Activated CD8-positive, alpha-beta memory T cell treated with anti-CD3 and anti-CD28 coated beads for 1 hour (primary cell): ENCODE measurements at places on chromosomes 2 and 18.

DNA sequence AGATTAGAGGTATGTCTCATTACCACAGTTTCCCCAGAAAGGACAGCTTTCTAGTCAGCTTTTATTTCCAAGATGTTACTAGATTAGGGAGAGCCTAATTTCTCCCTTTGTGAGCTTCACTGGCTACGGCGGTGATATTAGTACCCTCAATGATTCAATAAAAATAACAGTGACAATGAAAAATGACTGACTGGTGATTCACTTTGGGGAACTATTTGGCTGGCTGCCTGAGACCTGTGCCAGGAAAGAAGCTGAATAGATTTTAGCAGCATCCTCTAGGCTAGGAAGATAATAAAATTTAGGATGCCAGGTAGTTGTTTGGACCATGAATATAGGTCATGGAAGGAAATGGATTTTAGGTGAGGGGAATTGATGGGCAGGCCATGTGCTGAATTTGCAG lies 178.7 kb downstream of the FMNL2 start:
- DNase-seq = no peak

DNA sequence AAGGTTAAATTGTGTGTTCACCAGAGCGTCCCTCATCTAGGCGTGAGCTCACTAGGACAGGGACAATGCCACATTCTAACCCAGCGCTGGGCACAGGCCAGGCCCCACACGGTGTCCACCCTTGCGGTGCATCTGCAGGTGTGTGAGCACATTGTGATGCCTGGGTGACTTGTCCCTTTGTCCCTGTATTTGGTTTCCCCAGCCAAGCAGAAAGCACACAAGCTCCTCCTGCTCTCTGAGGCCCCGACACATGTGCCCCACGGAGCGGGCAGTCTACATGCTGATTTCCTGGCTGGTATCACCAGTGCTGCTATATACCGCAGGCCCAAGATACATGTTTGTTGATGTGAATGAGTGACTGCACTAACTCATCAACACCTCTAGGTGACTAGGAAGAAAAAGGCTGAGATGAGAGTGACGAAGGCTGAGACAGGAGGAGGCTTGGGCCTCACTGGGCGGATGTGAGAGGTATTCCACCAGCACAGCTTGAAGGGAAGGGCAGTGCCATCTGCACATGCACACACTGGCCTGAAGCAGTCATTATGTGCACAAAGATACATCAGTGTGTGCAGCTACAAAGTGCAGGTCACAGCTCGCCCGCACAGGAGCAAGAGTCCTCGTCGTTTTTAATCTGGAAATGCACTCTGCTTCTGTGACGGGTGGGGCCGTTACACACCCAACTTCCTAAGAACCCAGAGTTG lies 205.9 kb downstream of the EIPR1 start:
- DNase-seq = no peak

GRCh38 chr2:135532581-135532980 lies 1.3 kb downstream of the R3HDM1 start:
- DNase-seq = no peak

DNA sequence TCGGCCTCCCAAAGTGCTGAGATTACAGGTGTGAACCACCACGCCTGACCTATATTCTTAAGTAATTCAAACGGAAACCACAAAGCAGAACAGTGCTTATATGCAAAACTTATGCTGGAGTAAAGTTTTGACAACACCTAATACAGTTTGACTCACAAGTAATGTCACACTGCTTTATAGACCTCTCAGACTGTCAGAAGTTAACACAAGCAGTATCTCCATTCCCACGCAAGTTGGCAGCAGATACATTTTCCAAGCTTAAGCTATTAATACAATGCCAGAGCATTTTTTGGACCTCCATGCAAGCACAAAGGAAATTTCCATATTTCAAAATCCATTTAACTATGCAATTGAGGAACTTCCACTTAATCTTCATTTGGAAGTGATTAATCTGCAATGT lies 21.0 kb upstream of the SANBR start:
- no peak for DNase-seq

GRCh38 chr18:68839701-68840100 lies 41.8 kb downstream of the CCDC102B start:
- no peak for DNase-seq

- DNase-seq = no peak
These were observed 533.6 kb upstream of the FSHR start for GRCh38 chr2:49687918-49688317.

DNA sequence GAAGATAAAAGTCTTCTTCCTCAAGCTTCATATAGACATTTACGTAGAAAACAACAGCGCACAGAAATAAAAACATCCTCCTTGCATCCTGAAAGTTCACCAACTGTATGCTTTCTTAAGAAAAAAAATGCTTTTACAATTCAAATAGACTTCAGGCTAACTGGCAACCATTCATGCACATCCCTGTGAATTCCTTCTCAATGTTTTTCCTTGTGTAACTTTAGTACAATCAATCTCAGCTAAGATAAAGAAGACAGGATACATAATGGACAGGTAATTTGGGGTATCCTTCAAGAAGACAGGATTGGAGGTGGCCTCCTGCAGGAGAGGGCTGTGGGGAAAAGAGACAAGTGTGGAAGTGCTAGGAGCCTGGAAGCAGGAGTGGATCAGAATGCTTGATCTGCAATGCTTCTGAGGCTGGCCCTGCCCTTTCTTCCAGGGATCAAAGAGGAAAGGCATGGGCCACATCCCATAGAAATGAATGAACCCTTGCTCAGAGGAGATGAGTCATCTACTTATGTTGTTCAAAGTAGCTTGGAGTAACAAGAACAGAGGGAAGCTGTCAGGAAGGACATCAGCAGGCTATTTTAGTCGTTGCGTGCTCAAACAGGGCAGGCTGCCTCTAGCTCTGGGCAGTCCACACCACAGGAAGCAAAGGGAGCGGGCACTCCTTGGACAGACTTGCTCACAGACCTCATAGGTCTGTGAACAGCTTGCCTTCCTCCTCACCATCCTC lies 126.6 kb downstream of the TMEM131 start:
- DNase-seq = no peak

GRCh38 chr2:239400596-239401066 lies at the start of gene HDAC4:
TSS of gene HDAC4 (minus strand) at chr2:239401020. CDS start at chr2:239352699, 48,321 bp downstream.
- no peak for DNase-seq

- no peak for DNase-seq
These were observed 6.2 kb downstream of the CPS1 start for GRCh38 chr2:210562502-210563080.

- no peak for DNase-seq
These were observed 4.9 kb upstream of the IL1B start for GRCh38 chr2:112841295-112842044.

DNA sequence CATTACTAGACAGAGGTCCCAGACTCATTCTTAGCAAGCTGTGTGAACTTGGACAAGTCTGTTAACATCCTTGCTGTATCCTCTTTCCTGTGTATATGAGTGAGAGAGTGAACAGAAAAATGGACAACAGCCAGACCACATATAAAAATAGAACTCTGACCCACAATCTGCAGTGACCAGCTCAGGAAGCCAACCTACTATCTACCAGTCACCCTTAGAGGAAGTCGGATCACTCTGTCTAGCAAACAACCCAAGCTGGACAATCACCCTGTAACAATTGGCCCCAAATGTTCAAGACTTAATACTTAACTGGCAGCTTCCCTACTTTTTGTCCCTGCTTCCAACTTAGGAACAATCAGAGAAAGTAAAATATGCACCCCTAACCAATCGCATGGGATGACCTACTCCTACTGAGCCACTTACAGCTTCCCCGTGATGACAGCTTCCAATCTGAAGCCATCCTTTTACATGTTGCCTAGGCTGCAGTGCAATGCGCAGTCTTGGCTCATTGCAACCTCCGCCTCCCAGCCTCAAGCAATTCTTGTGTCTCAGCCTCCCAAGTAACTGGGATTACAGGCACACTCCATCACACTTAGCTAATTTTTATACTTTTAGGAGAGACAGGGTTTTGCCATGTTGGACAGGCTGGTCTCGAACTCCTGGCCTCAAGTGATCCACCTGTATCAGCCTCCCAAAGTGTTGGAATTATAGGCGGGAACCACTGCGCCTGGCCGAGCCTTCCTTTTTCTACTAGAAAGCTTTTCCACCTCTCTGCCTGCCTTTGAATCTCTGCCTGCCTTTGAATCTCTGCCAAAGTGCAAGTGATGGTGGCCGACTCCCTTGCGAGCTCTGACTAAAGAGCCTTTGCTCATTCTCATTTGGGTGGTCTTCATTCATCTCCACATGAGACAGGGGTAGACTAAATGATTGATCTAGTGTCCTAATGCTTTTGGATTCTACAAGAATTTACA lies 158.3 kb upstream of the NDUFV2 start:
- no peak for DNase-seq

DNA sequence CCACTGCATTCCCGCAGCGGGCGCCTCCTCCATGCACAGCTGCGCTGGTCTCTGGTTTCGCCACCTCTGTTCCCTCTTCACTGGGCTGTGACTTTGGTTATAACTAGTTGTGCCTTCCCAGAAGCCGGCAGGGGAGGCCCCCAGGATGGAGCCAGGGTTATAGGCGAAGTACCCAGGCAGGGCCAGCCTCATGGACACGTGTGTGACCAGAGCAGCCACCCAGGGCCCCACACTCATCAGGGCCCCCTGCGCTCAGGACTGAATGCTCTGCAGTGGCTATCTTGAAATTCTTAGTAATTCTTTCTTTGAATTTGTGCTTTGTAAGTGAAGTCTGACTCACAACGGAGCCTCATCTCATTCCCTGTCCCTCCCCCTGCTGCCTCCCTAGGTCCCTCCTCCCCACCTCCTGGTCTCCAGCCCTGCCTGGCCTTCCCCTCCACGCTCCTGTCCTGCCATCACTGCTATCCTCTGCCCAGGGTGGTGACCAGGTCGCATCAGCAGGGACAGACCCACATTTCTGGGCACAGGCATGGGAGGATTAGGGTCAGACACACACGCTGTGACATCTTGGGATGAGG lies 38.1 kb upstream of the LBH start:
- DNase-seq = no peak

GRCh38 chr18:21489919-21490495 lies 110.5 kb downstream of the ESCO1 start:
- no peak for DNase-seq

DNA sequence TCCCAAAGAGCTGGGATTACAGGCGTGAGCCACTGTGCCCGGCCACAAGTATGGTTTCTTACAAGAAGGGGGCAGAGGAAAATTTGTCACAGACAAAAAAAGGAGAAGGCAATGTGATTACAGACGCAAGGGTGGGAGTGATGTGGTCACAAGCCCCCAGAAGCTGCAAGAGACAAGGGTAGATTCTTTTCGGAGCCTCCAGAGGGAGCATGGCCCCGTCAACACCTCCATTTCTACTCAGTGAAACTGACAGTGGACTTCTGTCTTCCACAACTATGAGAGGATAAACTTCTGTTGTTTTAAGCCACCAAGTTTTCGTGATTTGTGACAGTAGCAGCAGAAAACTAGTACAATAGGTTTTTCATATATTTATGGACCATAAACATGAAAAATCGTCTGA lies 2.1 kb upstream of the TCF7L1 start:
- DNase-seq = no peak

GRCh38 chr18:11831921-11832320 lies 19.3 kb upstream of the CHMP1B start:
- DNase-seq = no peak

GRCh38 chr2:3488855-3489763 lies 30.2 kb downstream of the ADI1 start:
- DNase-seq = no peak

DNA sequence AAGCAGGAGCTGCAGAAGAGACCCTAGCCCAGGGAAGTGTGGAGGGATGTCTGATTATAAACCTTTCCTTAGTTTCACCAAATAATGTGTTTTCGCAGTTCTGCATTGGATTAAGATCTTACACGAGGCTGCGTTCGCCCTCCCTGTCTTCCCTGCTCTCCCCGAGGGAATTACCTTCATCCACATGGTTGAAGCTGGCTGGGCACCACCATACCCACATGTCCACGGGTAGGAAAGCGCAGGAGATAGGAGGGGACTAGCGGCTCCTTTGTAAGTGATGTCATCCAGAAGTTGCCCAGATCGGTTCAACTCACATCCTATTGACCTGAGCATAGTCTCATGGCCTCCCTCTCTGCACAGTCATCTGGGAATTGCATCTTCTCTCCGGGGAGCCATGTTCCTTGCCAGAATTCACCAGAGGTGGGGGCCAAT lies 1.1 kb downstream of the TTL start:
- no peak for DNase-seq

DNA sequence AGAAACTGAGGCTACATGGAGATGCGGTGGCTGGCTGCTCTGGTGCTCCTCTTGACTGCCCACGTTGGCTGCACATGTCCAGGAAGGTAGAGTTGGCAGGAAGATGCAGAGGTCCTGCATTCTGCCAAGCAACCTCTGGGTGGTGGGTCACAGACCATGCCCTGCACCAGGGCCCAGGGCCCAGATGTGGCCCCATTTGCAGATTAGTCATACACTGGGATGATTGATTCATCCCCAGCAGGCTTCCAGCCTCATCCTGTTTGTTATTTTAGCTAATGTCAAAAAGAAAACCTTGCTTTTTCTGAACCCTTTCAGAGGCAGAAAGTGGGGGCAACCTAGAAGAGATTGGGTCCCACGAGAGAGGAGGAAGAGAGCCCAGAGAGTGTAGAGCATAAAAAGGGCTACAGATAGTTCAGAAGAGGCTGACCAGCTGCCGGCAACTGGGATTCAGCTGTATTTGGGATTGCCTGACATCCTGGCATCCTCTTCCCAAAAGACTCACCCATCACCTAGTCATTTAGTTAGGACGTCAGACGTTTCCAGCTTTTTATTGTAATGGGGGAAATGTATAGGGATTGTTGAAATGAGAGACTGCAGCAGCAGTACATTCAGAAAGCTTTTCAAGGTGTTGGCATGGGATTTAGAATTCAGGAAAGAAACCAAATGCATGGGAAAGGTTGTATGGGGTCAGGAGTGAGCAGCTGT lies 101.9 kb downstream of the CTIF start:
- no peak for DNase-seq

- DNase-seq = no peak
These were observed 244.2 kb upstream of the SALL3 start for GRCh38 chr18:78735131-78736014.

GRCh38 chr2:148614322-148615049 lies 30.1 kb upstream of the EPC2 start:
- DNase-seq = no peak

GRCh38 chr18:31303771-31304170 lies 14.2 kb upstream of the DSG1 start:
- DNase-seq = no peak

DNA sequence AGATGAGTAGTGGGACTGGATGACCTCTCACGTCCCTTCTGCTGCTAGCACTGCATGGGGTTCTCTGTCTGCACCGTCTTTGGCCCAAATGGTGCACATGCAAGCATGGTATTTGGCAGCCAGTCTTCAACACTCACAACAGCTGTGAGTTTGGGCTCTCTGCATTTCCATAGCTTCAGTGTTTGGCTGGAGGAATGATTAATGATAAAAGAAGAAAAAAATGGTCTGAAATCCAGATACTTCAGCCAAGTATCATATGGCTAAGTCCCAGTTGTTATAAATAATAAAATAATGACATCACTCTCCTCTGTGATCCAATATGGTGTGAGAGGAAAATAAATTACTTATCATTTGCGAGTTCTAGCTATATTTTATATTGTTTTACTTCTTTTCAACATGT lies 173.3 kb downstream of the DCDC2C start:
- no peak for DNase-seq
